Naive thymus-derived CD8-positive, alpha-beta T cell (primary cell): ENCODE measurements at places on chromosomes 6 and 20. TPM values are rescaled to one million over a fixed set of nuclear protein-coding genes. Genes with fewer than 3 reads are reported as not detected.

GRCh38 chr20:12886618-12887363, 122.0 kb upstream of the SPTLC3 start:
- H3K27me3 ChIP-seq = peaks cover 5% of the 10 kb centered on the region
- H3K4me1 ChIP-seq = no peaks in the 10 kb centered on the region
- H3K36me3 ChIP-seq = no peaks in the 10 kb centered on the region
- H3K4me3 ChIP-seq = no peak overlapping the region

Gene CRISP2
- total RNA-seq = not detected

DNA sequence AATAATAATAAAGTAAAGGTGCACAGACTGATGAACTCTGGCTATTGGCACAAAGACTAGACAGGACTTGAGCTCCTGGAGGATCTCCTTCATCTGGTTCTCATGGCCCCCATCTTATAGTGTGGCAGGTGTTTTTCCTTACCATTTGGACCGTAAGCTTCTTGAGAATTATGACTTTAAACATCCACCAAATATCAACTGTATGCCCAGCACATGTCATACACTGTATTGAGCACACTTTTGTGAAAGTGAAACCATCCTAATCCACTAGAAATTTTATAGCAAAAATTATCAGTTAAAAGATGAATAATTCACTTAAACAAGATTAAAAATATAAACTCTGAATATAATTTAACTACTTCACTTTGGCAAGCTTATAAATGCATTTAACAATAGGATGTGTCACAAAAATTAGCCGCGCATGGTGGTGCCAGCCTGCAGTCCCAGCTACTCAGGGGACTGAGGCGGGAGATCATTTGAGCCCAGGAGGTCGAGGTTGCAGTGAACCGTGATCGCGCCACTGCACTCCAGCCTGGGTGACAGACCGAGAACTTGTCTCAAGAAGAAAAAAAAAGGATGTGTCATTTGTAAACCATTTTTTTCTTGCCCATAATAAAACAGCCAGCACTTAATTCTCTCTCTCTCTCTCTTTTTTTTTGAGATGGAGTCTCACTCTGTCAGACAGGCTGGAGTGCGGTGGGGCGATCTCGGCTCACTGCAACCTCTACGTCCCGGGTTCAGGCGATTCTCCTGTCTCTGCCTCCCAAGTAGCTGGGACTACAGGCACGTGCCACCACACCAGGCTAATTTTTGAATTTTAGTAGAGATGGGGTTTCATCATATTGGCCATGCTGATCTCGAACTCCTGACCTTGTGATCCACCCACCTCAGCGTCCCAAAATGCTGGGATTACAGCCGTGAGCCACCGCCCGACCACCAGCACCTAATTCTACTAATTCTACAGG, 9.1 kb downstream of the HIVEP2 start:
- peak overlapping the region; percentile 84 for H3K27ac ChIP-seq
- H3K36me3 ChIP-seq = no peaks in the 10 kb centered on the region
- no peak for DNase-seq
- H3K4me3 ChIP-seq = peak overlapping the region; percentile 88
- H3K4me1 ChIP-seq = peaks cover 36% of the 10 kb centered on the region

DNA sequence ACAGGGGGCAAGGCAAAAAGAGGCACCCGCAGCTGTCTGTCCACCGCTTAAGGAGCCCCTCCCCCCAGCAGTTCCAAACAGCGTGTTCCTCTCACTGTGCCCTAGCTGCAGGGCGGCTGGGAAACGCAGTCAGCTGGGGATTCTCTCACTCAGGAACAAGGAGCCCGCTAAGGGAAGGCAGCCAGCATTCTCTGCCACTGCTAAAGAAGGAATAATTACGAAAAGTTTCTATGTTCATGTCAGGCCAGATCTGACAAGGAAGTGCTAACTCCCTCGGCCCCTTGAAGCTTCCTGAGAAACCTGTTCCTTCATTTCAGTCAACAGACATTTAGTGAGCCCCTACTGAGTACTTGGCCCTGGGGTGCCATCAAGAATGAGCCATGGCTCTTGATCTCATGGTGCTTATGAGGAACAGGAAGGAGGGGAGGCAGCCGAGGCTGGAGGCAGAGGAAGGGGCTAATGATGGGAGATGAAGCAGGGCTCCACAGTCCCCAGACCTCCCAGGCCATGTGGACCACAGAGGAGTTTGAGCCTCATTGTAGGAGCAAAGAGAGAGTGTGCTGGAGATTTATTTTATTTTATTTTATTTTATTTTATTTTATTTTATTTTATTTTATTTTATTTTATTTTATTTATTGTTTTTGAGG, 101.7 kb upstream of the PMEPA1 start:
- H3K4me3 ChIP-seq = no peak overlapping the region
- H3K4me1 ChIP-seq = no peaks in the 10 kb centered on the region
- H3K36me3 ChIP-seq = no peaks in the 10 kb centered on the region
- H3K27me3 ChIP-seq = no peaks in the 10 kb centered on the region
- DNase-seq = no peak

DNA sequence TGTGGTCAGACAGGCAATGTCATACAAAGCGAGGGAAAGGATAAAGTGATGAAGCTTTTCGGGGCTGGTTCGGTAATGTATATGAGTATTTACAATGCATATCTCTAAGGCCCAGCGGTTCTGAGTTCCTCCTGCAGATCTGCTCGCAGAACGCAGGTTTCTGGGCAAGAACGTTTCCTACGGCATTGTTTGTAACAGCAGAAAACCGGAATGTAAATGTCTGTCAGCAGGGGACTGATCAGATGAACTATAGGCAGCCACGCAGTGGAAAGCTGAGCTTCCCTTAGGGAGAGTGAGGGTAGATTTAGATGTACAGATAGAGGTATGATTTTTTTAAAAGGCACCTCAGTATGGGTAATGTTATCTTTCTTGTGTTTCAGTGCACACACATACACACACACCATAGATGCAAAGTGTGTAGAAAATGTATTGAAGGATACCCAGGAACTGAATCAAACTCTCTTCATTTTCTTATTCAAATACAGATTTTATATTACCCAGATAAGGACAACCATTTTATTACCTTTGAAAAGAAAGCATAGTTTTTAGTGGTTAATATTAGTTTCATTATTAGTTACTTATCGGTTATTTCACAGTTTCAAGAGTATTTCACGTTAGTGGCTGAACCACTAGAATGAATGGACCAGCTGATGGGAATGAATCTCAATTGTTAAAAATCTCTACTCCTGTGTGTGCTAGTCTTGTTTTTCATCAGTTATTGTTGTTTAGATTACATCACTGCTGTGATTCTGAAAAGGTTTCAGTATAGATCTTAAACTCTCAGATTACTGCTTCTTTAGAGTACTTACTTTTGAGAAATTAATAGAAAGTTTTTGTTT, 56.2 kb downstream of the SNX9 start:
- H3K27me3 ChIP-seq = no peaks in the 10 kb centered on the region
- H3K36me3 ChIP-seq = peaks cover 16% of the 10 kb centered on the region
- no peak for DNase-seq
- no peak overlapping the region for H3K4me3 ChIP-seq

DNA sequence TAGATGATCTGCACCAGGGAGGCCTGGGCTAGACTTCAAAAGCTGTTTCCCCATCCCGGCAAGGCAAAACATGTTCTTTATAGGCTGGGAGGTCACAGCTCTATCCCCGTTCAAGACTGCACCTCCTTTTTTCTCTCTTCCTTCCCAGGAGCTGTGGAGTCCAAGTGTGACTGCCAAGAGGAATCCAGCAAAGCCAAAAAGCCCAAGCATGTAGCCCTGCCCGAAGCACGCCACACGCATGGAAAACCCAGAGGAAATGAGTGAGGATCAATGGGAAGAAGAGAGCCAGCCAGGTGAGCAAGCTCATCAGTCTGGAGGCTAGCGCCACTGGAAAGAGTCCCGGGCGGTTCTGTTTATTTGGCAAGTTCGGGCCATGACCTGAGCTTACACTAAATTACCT, 240.4 kb downstream of the PRL start:
- DNase-seq = no peak
- no peaks in the 10 kb centered on the region for H3K27me3 ChIP-seq
- peaks cover 10% of the 10 kb centered on the region for H3K4me1 ChIP-seq
- no peaks in the 10 kb centered on the region for H3K36me3 ChIP-seq
- no peak overlapping the region for H3K4me3 ChIP-seq

Gene DAAM2
- total RNA-seq = not detected

Gene TMEM74B
- total RNA-seq = not detected

Gene WFDC5
- total RNA-seq = not detected

GRCh38 chr20:14950633-14951032, 613.2 kb upstream of the FLRT3 start:
- no peaks in the 10 kb centered on the region for H3K27me3 ChIP-seq
- no peak overlapping the region for H3K4me3 ChIP-seq
- no peak for DNase-seq
- no peaks in the 10 kb centered on the region for H3K36me3 ChIP-seq
- H3K4me1 ChIP-seq = no peaks in the 10 kb centered on the region

GRCh38 chr6:5537132-5537531, 275.8 kb downstream of the FARS2 start:
- no peak overlapping the region for H3K27ac ChIP-seq
- no peak overlapping the region for H3K4me3 ChIP-seq
- H3K4me1 ChIP-seq = peaks cover 7% of the 10 kb centered on the region
- H3K27me3 ChIP-seq = no peaks in the 10 kb centered on the region

Gene HLA-DQA1
- 15.5 TPM for total RNA-seq

Gene CLPSL2
- total RNA-seq = not detected

DNA sequence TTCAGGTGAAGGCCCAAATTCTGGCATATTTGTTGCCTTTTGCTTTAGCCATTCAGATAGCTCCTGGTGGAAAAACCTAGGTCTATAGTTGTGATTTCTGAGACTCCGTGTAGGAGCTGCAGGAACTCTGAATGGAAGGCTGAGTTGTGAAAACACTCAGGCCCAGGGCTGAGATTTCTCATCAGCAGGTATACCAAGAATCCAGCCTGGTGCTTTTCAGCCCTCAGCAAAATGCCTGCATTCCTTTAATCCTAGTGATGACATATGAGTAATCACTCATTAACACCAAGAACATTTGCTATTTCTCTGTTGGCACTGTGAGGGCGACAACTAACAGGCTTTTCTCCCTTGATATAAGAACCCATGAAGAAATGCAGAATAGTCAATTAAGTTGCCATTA, 546.1 kb upstream of the MAN1A1 start:
- no peaks in the 10 kb centered on the region for H3K4me1 ChIP-seq
- DNase-seq = no peak
- no peak overlapping the region for H3K4me3 ChIP-seq
- H3K36me3 ChIP-seq = no peaks in the 10 kb centered on the region
- H3K27ac ChIP-seq = no peak overlapping the region
- no peaks in the 10 kb centered on the region for H3K27me3 ChIP-seq

Gene THBD
- total RNA-seq = 0.27 TPM

- no peak overlapping the region for H3K27ac ChIP-seq
- H3K36me3 ChIP-seq = no peaks in the 10 kb centered on the region
- no peak overlapping the region for H3K4me3 ChIP-seq
- no peak for DNase-seq
- H3K4me1 ChIP-seq = no peaks in the 10 kb centered on the region
- peaks cover 7% of the 10 kb centered on the region for H3K27me3 ChIP-seq
Observed at GRCh38 chr6:160679402-160679769, 15.3 kb upstream of the LPA start.

DNA sequence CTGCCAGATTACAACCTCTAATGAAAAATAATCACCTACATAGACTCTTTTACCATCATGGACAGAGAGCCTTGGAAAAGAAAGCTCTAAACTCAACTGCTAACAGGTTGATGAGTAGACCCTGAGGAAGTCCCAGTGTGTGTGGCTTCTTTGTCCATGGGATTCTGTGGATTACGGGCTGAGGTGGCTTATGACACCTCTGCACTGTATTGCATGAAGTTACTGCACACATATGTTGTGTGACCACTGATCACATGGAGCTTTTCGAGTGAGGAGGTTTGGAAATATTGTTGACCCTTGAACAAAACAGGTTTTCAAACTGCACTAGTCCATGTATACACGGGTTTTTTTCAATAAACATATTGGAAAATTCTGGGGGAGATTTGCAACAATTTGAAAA, 124.4 kb downstream of the RIN2 start:
- no peak for DNase-seq
- H3K4me3 ChIP-seq = no peak overlapping the region
- no peaks in the 10 kb centered on the region for H3K4me1 ChIP-seq
- H3K36me3 ChIP-seq = no peaks in the 10 kb centered on the region

Gene PERP
- total RNA-seq = 0.39 TPM

DNA sequence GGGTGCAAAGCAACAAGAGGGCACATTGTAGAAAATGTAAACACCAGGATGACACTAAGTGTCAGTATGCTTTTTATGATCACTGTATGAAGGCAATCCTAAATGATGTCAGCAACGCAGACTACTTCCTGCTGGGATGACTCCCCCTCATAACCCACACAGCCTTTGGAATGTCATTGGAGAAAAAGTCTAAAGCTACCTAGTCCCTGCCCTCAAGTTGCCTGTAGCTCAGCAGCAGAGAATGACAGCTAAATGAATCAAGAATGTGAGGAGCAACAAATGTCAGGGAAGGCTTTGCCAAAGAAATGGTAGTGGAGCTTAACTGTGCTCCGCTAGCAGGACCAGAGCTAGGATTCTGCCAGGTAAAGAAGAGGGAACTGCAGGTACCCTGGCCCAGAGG, 555.6 kb downstream of the CD83 start:
- no peaks in the 10 kb centered on the region for H3K27me3 ChIP-seq
- no peak overlapping the region for H3K27ac ChIP-seq
- DNase-seq = no peak
- H3K4me1 ChIP-seq = peaks cover 3% of the 10 kb centered on the region

Gene DNMT3B
- 0.82 TPM for total RNA-seq

GRCh38 chr6:31792761-31793171, 2.8 kb downstream of the VARS1 start:
- H3K4me1 ChIP-seq = peaks cover 41% of the 10 kb centered on the region
- H3K4me3 ChIP-seq = no peak overlapping the region
- no peak for DNase-seq
- H3K27me3 ChIP-seq = no peaks in the 10 kb centered on the region

- H3K27ac ChIP-seq = no peak overlapping the region
- H3K36me3 ChIP-seq = no peaks in the 10 kb centered on the region
- DNase-seq = no peak
- H3K27me3 ChIP-seq = peaks cover 3% of the 10 kb centered on the region
- no peak overlapping the region for H3K4me3 ChIP-seq
Observed at GRCh38 chr6:163804991-163805390, 390.5 kb downstream of the QKI start.
